ENCODE measurements at places on chromosomes 11 and 22. TPM values are rescaled to one million over a fixed set of nuclear protein-coding genes. Genes with fewer than 3 reads are reported as not detected.

- no peak for DNase-seq
Measured at GRCh38 chr22:26161746-26162145, 7.5 kb upstream of the SEZ6L start.

DNA sequence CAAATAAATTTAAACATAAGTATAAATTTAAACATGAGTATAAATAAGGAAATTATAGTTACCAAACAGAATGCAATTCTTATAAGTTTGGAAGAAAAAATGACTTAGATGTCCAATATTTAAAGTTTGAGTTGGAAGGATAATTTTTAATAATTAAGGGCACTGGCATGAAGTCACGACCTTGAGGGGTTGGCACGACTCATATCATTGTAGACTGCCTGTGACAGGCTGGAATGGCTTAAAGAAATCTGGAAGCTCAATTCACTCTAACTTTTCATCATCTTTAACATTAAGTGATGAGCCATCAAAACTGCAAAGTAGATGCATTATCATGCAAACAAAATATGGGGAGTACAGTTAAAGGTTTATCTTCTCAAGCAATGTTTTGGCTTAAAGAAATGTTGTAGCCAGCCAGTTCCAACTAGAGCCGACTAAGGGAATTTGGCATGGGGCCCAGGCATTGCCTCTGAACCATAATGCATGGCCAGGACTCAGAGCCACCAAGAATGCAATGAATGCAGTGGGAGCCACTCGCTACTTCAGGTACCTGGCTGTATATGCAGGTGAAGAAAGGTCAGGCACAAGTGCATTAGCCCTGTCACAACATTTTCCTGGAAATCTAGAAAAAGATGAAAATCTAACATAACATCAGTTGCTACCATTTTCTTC, 33.4 kb downstream of the PGR start:
- no peak for DNase-seq

GRCh38 chr22:37561212-37562048, 1.1 kb downstream of the CDC42EP1 start:
- no peak for DNase-seq

DNA sequence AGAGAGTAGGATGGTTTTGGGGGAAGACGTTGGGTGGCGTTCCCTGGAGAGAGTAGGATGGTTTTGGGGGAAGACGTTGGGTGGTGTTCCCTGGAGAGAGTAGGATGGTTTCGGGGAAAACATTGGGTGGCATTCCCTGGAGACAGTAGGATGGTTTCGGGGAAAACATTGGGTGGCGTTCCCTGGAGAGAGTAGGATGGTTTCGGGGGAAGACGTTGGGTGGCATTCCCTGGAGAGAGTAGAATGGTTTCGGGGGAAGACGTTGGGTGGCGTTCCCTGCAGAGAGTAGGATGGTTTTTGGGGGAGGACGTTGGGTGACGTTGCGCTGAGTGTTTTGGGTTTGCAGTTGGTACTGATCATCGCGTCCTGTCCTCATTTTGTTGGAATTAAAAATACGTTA, 28.2 kb downstream of the IGHMBP2 start:
- DNase-seq, result no peak

GRCh38 chr11:133778161-133778560, 67.2 kb downstream of the SPATA19 start:
- no peak for DNase-seq

DNA sequence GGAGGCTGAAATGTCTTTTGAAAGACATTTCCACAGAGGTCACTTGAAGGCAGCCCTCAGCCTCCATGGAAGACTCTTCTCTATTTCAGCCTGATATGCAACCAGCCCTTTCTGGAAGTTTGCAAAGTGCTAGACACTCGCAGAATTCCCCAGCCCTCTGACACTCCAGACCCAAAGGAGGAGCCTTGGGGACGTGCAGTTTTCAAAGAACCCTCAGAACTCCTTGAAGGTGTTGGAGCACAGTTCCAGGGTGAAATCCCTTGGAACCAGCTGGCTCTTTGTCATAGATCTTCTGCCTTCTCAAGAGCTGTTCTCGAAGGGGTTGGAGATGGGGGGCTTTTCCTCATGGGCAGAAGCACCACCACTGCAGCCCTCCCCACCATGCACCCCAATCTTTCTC, 19.6 kb downstream of the SPATA19 start:
- DNase-seq, result no peak

GRCh38 chr11:76495019-76495418, 50.2 kb downstream of the EMSY start:
- DNase-seq, result no peak

DNA sequence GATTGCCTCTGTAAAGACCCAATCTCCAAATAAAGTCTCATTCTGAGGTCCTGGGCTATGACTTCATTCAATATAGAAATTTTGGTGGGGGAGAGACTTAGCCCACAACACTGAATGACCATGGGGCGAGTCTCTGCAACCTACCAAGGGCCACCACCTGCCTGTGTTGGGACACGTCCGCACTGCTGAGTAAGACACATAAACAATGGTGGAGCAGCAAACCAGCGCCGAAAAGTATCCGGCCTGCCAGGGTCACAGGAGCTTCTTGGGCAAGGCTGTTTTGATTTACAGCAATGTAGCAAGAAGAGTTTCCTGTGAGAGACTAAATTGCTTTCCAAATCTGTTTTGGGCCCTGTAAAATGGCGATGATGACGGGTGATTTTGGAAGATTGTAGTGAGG, 122.3 kb downstream of the SHANK2 start:
- no peak for DNase-seq

- DNase-seq, result peak; percentile 39
Measured at GRCh38 chr22:46267431-46268279, at the start of gene TTC38. Gene TTC38 (plus strand): TSS chr22:46268008. CDS start chr22:46268040, 32 bp downstream.

DNA sequence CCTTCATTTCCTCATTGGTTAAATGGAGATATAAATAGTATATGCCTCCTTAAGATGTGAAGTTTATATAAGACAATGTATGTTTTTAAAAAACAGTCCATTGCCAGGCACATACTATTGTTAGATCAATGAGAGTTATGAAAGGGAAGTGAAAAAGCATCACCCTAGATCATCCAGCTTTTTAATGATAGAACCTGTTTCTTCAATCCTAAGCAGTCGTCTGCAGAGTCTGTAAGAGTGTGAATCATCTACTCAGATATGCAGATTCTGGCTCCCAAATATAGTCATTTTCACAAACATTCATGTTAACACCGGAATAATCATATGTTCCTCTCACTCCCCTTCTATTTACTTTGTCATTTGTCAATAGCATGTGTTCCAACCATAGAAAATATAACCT, 65.3 kb upstream of the SLN start:
- no peak for DNase-seq

- no peak for DNase-seq
Measured at GRCh38 chr22:22195265-22196017, 49.1 kb upstream of the VPREB1 start.

DNA sequence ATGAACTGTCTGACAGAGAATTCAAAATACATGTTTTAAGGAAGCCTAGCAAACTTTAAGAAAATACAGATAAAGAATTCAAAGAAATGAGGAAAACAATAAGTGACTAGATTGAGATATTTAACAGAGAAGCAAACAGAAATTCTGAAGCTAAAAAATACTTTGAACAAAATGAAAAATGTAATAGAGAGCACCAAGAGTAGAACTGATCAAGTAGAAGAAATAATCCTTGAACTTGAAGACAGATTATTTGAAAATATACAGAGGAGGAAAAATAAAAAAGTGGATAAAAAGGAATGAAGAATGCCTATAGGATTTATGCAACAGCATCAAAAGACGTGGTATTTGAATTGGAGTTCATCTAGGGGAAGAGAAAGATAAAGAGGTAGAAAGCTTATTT, 101.9 kb upstream of the OR4B1 start:
- DNase-seq, result no peak

- DNase-seq, result no peak
Measured at GRCh38 chr11:125532668-125533067, 36.6 kb upstream of the FEZ1 start.

Gene TTLL1
- 8.9 TPM for polyA plus RNA-seq

Gene POU2AF2
- polyA plus RNA-seq, result 0.19 TPM

Gene LRRC56
- polyA plus RNA-seq, result 0.96 TPM

Gene MAML2
- polyA plus RNA-seq, result 7.9 TPM

Gene TEF
- 32.1 TPM for polyA plus RNA-seq

Gene PRODH
- 7.5 TPM for polyA plus RNA-seq

Gene OR5B17
- polyA plus RNA-seq, result not detected

Gene TECTA
- 0.62 TPM for polyA plus RNA-seq
